Stimulated activated CD8-positive, alpha-beta memory T cell treated with anti-CD3 and anti-CD28 coated beads, Interleukin-4, amount 100 ng/mL, for 1 hour (primary cell): ENCODE measurements at places on chromosomes 5 and 9.

GRCh38 chr5:14486486-14486885 is 95.1 kb upstream of the OTULINL start:
- DNase-seq = no peak

GRCh38 chr9:111000202-111000601 is 38.1 kb downstream of the LPAR1 start:
- DNase-seq = no peak

- no peak for DNase-seq
Measured at GRCh38 chr5:60540856-60541805, 158.8 kb downstream of the DEPDC1B start.

- DNase-seq = no peak
Measured at GRCh38 chr5:158752656-158752973, 347.1 kb downstream of the EBF1 start.

GRCh38 chr5:118902656-118903438 is 85.5 kb downstream of the DTWD2 start:
- DNase-seq = no peak

DNA sequence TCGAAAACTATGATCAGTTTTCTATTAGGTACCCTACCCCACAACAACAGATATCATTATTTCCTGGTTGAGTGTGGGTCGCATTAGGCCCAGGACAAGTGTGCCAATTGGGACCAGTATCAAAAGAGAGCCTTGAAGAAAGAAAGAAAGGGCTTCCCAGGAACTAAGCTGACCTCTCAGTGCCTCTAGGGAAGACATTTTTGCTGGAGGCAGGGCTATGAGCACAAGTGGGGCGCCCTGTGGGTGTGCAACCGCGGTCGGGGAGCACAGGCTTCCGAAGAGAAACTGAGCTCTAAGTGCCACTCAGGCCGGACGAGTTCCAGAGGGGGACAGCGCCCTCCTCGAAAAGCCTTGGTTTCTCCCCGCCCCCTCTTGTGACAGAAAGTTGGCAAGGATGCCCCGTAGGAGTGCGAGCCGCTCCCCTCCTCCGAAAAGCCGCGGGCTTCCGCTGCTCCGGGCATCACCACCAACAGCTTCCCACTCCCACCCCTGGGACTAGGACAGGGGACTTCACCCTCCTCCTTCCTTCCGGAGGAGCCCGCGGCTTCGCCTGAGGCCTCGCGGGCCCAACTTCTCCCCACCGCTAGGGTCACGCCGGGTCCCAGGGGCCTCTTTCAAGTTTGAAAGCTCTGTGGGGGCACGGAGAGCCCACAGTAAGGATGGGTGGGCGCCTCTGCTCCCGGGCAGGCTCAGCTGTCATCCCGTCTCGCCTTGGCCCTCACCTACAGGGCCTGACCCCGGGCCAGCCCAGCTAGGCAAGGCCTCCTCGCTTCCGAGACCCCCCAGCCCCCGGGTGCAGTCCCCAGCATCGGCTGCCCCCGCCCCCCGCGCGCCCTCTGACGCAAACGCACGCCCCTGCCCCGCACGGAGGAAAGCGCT is 2.0 kb downstream of the NR2F1-AS1 start:
- DNase-seq = no peak

GRCh38 chr9:89536600-89536999 is 38.7 kb upstream of the SEMA4D start:
- no peak for DNase-seq

DNA sequence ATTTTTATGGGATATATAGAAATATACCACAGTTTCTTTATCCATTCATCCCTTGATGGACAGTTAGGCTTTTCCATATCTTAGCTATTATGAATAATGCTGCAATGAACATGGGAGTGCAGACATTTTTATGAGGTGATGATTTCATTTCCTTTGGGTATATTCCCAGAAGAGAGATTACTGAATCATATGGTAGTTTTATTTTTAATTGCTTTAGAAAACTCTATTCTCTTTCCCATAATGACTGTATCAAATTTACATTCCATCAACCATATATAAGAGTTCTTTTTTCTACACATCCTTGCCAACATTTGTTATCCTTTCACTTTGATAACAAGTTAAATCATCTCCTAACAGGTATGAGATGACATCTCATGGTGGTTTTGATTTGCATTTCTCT is 821.6 kb downstream of the TLE1 start:
- no peak for DNase-seq

DNA sequence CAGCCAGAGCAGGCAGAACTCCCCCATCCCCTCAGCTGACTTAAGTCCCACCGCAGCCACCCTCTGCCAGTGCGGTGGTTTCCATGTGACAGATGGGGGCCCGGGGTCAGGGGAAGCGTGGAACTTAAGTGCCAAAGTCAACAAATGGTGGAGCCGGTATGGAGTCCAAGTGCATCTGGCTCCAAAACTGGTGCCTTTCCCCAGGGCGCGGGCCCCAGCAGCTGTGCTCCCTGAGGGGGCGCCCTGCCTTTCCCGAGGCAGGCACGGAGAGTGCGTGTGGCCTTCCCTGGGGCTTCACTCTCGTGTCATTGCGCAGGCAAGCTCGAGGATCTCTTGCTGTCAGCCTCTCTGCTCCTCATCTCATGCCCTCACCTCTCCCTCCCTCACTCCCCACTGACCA is 33.8 kb downstream of the SLC46A2 start:
- no peak for DNase-seq

- no peak for DNase-seq
Measured at GRCh38 chr5:105903069-105903468, 1767.7 kb downstream of the EFNA5 start.

DNA sequence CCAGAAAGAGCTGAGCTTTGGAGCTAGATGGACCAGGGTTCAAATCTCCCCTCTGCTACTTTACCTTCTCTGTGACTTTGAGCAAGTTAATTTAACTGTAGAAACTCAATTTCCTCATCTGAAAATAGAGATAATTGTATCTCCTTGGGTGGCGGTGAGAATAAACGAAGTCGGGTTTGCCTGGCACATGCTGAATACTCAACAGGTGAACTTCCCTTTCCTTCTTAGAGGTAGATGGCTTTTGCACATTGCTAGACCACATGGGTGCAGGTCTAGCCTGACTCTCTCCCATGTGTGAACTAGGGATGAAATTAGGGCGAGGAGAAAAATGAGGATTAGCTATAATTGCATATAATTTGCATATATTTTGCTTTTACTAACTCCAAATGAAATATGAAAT is 31.4 kb upstream of the GTF2H2C start:
- DNase-seq = no peak

GRCh38 chr5:142322747-142323479 is 1.9 kb downstream of the SPRY4 start:
- no peak for DNase-seq

- DNase-seq = no peak
Measured at GRCh38 chr9:110463499-110463898, 116.0 kb downstream of the SVEP1 start.

GRCh38 chr5:137492331-137492730 is 6.8 kb downstream of the SPOCK1 start:
- DNase-seq = no peak

GRCh38 chr5:91224969-91225368 is 158.1 kb downstream of the ARRDC3 start:
- no peak for DNase-seq
